D721Med (cell line): ENCODE measurements at places on chromosomes 7 and 10.

GRCh38 chr10:77228559-77228958 lies 409.0 kb downstream of the KCNMA1 start:
- DNase-seq: no peak

DNA sequence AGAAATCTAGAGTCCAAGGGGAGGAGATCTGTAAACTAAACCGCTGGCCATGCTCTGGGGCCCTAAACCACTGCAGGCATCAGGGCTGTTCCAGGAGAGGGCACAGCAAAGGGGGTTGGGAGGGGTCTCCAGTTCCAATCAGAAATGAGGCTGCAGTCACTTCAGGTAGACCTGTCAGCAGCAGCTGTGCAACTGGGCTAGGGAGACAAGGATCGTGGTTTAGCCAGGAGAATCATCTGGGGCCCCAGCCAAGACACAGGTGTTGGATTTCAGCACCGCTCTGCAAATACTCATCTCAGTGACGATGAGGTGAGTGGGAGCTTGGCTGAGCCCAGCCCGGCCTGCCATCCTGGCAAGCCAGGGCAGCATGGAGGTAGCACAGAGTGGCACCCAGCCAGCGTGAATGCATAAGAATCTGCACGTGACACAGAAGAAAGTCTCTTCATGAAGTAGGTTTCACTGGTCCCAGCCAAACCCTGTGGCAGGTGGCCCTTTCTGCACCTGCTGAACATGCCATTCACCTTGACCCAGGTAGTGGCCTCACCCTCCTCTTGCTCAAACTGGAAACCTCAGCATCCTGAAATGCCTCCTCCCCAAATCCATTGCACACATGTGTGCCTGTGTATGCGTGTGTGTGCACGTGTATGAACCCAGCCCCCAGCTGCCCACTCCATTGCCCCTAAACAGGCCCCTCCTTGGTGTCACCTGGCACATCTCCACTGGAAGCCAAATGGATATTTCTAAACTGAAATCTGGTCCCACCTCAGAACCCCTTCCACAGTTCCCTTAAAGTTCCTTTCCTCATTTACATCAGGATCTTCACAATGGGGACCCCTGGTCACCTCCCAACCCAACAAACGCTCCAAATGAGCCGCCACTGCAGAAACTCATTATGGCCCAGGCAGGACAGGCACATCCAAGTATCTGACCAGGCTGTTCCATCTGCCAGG lies 9.6 kb downstream of the GPRIN2 start:
- DNase-seq: no peak

- no peak for DNase-seq
These were observed 29.5 kb upstream of the SLC29A3 start for GRCh38 chr10:71289421-71290130.

- DNase-seq: no peak
These were observed 25.6 kb downstream of the GPER1 start for GRCh38 chr7:1113548-1113885.

GRCh38 chr7:966291-967069 lies 8.9 kb downstream of the COX19 start:
- DNase-seq: no peak

GRCh38 chr10:24262929-24263590 lies 54.1 kb downstream of the KIAA1217 start:
- DNase-seq: no peak

DNA sequence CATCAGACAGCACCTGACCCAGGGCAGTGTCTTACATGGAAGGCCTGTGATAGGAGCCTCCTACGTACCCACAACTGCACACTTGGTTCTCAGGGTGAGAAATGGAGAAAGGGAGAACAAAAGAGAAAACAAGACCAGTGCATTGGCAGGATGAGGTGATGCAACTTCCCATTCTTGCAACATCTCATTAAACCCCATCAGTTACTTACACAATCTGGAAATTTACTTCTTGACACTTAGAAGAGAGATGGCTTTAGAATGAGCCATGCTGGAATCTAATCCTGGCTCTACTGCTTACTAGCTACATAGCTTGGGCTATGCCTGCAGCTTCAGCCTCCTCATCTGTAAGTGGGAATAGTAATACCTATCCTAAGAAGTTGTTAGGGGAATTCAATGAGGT lies 391.7 kb downstream of the KCNMA1 start:
- DNase-seq: no peak

DNA sequence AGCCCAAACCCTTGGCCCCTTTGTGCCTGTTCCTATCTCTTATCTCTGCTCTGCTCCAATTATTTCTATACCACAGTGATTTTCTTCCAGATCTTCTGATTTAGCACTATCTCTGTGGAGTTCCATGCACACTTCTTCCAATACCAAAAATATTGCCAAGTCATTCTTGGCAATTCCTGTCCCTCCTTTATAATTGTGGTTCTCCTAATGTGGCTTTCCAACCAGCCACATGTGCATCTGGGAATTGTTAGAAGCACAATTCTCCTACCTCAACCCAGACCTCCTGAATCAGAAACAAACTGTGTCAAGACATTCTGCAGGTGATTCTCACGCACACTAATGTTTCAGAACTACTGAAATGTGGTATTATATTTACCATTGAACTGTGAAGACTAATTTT lies 447.8 kb upstream of the IGFBP3 start:
- DNase-seq: no peak

DNA sequence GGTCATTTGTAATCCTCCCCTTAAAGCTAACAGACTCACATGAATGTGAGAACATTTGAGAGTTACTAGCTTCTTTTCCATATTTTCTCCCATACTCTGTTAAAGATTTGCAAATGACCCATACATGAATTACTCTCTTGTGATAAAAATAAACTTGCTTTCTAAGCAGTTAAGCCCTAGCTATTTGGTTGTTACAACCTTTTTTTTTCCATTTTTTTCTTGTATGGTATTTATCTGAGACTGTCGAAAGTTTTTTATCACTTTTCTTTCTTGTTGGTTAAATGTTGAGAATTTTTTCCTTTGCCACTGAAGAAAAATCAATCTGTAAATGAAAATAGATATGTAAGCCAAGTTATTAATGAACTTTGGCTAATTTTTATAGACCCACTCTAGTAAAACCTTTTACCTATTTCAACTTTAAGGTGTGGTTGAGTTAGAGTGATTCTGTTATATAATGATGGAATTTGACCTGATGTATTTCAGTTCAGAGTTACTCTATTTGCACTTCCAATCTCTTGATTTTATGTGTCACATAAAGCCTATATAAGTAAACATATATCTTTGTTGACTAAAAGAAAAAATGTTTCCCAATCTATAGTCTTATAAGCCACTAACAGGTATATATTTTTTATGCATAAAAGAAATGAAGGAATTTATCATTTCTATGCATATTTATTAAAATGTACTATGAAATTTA lies 19.0 kb upstream of the TMEM229A start:
- DNase-seq: no peak

DNA sequence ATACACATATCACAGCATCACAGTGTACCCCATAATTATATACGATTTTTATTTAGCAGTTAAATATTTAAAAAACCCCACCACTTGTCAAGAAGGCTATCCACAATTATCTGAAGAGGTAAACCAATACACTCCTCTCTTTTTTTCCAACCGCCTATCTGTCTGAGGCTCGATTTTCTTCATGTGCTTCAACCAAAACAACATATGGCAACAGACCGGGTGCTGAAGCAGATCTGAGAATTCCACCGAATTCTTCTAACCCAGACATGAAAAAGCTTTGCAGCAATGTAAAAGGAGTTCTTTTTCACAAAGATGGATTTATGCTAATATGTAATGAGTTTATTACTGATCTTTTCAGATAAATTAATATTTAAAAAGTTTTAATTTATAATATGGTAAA lies 132.4 kb upstream of the RHEB start:
- DNase-seq: no peak

- DNase-seq: no peak
These were observed 161.9 kb upstream of the WNT16 start for GRCh38 chr7:121166916-121167315.

GRCh38 chr7:99373091-99374066 lies 1.2 kb upstream of the ARPC1B start:
- DNase-seq: no peak

- no peak for DNase-seq
These were observed 11.1 kb downstream of the PKD1L1 start for GRCh38 chr7:47937065-47937687.
